ENCODE measurements at places on chromosomes 2 and 18. TPM values are rescaled to one million over a fixed set of nuclear protein-coding genes. Genes with fewer than 3 reads are reported as not detected.

DNA sequence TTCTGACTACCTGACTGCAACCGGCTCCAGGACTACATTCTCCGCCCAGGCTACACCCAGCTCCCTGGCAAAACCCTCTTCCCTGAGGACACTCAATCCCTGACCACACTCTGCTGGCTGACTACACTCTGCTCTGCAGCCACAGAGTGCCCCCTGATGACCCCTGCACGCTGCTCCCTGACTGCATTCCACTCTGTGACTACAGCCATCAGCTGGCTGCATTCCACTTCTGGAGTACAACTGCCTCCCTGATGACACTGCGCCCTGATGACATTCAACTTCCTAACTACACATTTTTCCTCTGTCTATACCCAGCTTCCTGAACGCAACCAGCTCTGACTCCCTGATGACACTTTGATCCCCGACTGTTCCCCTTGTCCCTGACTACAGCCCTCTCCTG, 71.3 kb upstream of the NRXN1 start:
- peak; percentile 21 for DNase-seq
- H3K4me3 ChIP-seq = no peak overlapping the region
- H3K27me3 ChIP-seq = no peaks in the 10 kb centered on the region
- H3K4me1 ChIP-seq = no peaks in the 10 kb centered on the region
- H3K36me3 ChIP-seq = no peaks in the 10 kb centered on the region

DNA sequence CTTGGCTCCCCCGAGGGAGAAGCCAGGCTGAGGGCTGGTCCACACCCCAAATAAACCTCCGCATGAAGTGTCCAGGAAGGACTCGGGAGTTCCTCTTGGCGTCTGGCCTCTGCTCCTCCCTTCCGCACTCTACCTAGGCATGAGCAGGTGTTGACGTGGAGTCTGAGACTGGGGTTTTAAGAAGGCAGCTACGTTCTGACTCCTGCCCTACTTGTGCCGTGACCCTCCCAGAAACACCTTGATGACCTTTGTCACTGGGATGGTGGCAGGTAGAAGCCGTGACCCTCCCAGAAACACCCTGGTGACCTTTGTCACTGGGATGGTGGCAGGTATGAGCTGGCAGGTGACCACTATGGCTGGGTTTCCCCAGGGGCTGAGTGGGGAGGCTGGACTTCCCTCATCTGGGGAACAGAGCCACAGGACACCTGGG, 54.8 kb downstream of the HS6ST1 start:
- H3K27ac ChIP-seq = no peak overlapping the region
- no peaks in the 10 kb centered on the region for H3K36me3 ChIP-seq
- no peaks in the 10 kb centered on the region for H3K27me3 ChIP-seq
- no peak overlapping the region for H3K4me3 ChIP-seq
- H3K4me1 ChIP-seq = peaks cover 4% of the 10 kb centered on the region
- DNase-seq = no peak

DNA sequence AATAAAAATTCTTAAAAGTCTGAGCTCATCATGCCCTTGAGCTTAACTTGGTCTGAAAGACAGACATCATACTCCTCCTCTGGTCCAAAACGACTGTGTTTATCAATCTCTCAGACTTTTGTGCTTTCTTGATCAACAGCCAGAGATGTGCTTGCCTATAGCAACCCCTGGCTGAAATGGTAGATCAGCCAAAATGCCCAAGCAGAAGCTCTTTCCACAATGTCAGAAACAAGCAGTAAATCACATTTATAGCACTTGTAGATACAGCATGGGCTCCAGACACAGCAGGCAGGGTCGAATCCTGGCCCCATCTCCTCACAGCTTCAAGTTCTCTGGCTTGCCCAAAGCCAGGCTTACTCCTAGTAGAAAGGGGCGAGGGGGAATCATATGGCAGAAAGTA, 110.4 kb upstream of the FOSL2 start:
- no peak overlapping the region for H3K4me3 ChIP-seq
- no peaks in the 10 kb centered on the region for H3K4me1 ChIP-seq
- H3K27ac ChIP-seq = no peak overlapping the region
- no peak for DNase-seq
- H3K27me3 ChIP-seq = no peaks in the 10 kb centered on the region

GRCh38 chr2:53220969-53221368, 546.6 kb upstream of the CHAC2 start:
- H3K4me3 ChIP-seq = no peak overlapping the region
- no peak overlapping the region for H3K27ac ChIP-seq
- DNase-seq = no peak
- H3K4me1 ChIP-seq = no peaks in the 10 kb centered on the region
- H3K27me3 ChIP-seq = no peaks in the 10 kb centered on the region
- H3K36me3 ChIP-seq = no peaks in the 10 kb centered on the region

GRCh38 chr18:9730786-9731185, 22.7 kb downstream of the RAB31 start:
- H3K27me3 ChIP-seq = no peaks in the 10 kb centered on the region
- peaks cover 4% of the 10 kb centered on the region for H3K4me1 ChIP-seq
- no peak for DNase-seq
- H3K4me3 ChIP-seq = no peak overlapping the region
- H3K36me3 ChIP-seq = no peaks in the 10 kb centered on the region
- H3K27ac ChIP-seq = no peak overlapping the region

- H3K27ac ChIP-seq = peak overlapping the region; percentile 32
- H3K4me3 ChIP-seq = no peak overlapping the region
- H3K36me3 ChIP-seq = no peaks in the 10 kb centered on the region
- no peaks in the 10 kb centered on the region for H3K27me3 ChIP-seq
- DNase-seq = peak; percentile 71
- peaks cover 15% of the 10 kb centered on the region for H3K4me1 ChIP-seq
Measured at GRCh38 chr2:28681158-28681571, 70.5 kb upstream of the PPP1CB start.

DNA sequence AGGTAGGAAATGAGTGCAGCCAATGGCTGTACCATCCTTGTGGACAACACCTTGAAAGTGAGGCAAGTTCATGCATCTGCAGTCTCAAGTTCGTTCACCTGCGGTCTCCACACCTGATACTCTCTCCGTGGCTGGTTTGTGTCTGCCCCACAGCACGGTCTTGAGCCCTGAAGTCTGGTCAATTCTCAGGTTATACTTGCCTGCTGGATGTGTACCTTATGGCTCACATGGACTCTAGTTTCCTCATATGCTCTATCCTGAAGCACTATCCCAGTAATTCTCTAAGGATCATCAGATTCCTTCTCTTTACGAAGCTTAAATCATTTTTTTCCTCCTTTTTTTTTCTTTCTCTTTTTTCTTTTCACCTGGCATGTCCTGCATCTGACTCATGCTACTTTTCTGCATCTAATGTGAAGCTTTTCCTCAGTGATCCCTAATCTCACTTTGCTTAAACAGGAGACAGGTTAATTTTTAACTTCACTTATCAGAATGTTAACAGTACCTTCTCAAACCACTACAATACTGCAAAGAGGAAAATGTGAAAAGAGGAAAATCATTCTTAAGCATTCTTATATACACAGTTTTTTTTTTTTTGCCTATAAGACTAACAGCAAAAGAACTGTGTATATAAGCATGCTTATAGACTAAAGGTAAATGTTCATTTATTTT, 511.2 kb downstream of the SOX11 start:
- H3K27ac ChIP-seq = no peak overlapping the region
- H3K27me3 ChIP-seq = no peaks in the 10 kb centered on the region
- no peaks in the 10 kb centered on the region for H3K36me3 ChIP-seq
- no peaks in the 10 kb centered on the region for H3K4me1 ChIP-seq
- DNase-seq = no peak

- DNase-seq = no peak
- H3K36me3 ChIP-seq = no peaks in the 10 kb centered on the region
- H3K4me1 ChIP-seq = no peaks in the 10 kb centered on the region
Measured at GRCh38 chr2:220556658-220557057, 929.2 kb downstream of the SLC4A3 start.

- H3K4me1 ChIP-seq = no peaks in the 10 kb centered on the region
- no peaks in the 10 kb centered on the region for H3K36me3 ChIP-seq
- no peak overlapping the region for H3K4me3 ChIP-seq
- peaks cover under 1% of the 10 kb centered on the region for H3K27me3 ChIP-seq
- no peak overlapping the region for H3K27ac ChIP-seq
Measured at GRCh38 chr2:88177556-88177955, 7.4 kb downstream of the THNSL2 start.

DNA sequence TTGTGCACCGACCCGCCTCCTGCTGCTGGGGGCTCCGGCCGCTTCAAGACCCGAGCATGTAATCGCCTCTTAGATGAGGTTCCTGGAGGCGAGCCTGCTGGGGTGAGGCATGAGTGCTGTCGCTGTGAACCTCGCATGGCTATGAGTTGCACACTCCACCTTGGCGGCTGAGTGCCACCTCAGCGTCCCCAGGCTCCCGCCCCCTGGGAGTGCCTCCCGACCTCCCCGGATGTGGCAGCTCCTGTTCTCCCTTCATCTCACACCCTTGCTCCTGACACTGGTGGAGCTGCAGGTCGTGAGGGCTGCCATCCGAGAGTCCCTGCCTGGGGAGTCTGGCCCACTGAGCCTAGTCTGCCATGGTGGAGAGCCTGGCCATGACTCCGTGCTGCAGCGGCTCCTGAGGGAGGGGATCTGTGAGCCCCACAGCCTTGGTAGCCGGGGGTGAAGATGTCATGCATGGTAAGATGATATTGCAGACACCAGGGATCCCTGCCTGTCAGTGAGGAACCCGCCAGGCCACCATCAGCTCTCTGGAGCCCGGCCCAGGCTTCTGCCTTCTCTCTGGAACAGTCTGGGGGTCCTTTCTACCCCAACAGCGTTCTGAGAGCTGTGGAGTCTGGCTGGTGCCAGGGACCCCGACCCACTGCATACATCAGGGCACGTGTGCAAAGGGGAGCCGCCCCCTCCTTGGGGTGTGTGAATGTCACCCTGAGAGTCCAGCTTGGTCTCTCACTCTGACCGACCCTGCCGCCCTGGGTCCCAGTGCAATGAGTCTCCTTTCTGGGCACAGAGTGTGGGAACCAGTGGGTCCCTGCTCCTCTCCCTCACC, 61.6 kb upstream of the HS6ST1 start:
- no peaks in the 10 kb centered on the region for H3K27me3 ChIP-seq
- no peak for DNase-seq
- no peak overlapping the region for H3K4me3 ChIP-seq
- H3K4me1 ChIP-seq = no peaks in the 10 kb centered on the region
- no peaks in the 10 kb centered on the region for H3K36me3 ChIP-seq

- H3K27me3 ChIP-seq = no peaks in the 10 kb centered on the region
- no peak for DNase-seq
- no peak overlapping the region for H3K27ac ChIP-seq
- no peaks in the 10 kb centered on the region for H3K4me1 ChIP-seq
Measured at GRCh38 chr2:129661935-129662334, 317.5 kb upstream of the RAB6C start.

- H3K4me1 ChIP-seq = peaks cover 22% of the 10 kb centered on the region
- H3K27ac ChIP-seq = peak overlapping the region; percentile 63
- H3K4me3 ChIP-seq = peak overlapping the region; percentile 92
- H3K27me3 ChIP-seq = no peaks in the 10 kb centered on the region
Measured at GRCh38 chr2:64017811-64018700, 1.2 kb downstream of the VPS54 start.

Gene CD8A
- not detected for total RNA-seq

Gene MSTN
- total RNA-seq = not detected

Gene INPP1
- 36.8 TPM for total RNA-seq

Gene CPO
- total RNA-seq = not detected

Gene UGT1A4
- not detected for total RNA-seq

Gene RFTN2
- total RNA-seq = 9.9 TPM

Gene ADCYAP1
- total RNA-seq = not detected

All from endothelial cell of umbilical vein (primary cell).